RCC 7860 (cell line): ENCODE measurements at places on chromosomes 5 and 9.
A peak's percentile ranks its signal among the peaks of the same experiment; 100 is the strongest.

- DNase-seq = no peak
These were observed 76.1 kb downstream of the ADAMTS2 start for GRCh38 chr5:179268966-179269693.

GRCh38 chr5:101435768-101436167 lies 532.7 kb upstream of the ST8SIA4 start:
- no peak for DNase-seq

DNA sequence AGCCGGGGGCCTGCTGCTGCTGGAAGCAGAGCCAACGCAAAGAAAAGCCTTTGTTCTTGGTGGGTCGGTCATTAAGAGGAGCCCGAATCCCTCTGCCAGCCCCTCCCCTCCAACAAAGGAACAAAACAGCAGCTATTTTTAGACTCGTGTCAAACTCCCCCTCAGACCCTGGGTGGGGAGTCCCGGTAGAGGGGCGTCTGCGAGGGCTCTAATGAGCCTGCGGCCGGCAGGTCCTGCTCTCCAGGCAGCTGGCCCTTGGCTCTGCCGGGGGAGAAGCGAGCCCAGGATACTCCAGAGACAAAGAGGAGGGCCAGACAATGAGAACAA lies 114.0 kb downstream of the LHX2 start:
- DNase-seq = no peak

DNA sequence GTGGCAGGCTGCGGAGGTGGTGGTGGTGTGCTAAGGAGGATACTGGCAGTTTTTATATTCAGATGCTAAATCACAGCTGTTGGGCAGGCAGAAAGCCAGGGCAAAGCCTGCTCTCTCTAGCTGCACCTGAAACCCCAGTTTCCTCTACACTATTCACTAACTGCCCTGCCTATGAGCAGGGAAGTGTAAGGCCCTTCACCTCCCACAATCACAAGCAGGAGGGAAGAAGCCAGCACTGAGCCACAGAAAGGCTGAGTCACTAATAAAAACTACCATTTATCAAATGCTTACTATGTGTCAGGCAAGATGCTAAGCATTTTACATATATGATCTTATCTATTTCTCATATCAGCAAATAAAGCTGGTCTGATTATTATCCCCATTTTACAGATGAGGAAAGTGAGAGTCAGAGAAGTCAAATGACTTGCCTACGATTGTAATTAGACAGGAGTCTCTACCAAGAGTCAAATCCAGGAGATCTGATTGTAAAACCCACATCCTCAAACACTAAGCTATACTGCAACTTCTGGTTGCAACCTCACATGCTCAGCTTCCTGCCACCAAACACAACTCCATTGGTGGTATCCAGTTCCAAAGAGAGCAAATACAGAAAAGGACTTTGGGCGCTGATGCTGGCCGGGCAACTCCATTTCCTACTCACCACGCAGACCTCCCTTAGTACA lies 17.7 kb upstream of the IL6ST start:
- DNase-seq = peak; percentile 7

GRCh38 chr9:33187519-33188218 lies 20.5 kb upstream of the B4GALT1 start:
- no peak for DNase-seq
